ENCODE measurements at places on chromosomes 12 and 14.

DNA sequence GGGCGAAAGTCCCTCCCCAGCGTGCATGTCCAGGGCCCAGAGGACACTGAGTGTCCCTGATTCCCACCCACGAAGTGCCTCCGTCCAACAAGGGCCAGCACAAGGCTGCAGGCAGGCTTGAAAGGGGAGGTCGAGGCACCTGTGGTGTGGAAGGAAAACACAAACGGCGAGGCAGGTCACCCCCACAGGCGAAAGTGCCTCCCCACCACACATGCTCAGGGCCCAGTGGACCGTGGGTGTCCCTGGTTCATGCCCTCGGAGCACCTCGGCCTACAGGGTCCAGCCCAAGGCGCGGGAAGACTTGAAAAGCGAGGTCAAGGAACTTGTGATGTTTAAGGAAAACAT is 370.4 kb downstream of the ALG10 start:
- no peak for DNase-seq

GRCh38 chr12:31662176-31662849 is 2.8 kb downstream of the ETFBKMT start:
- no peak for DNase-seq

DNA sequence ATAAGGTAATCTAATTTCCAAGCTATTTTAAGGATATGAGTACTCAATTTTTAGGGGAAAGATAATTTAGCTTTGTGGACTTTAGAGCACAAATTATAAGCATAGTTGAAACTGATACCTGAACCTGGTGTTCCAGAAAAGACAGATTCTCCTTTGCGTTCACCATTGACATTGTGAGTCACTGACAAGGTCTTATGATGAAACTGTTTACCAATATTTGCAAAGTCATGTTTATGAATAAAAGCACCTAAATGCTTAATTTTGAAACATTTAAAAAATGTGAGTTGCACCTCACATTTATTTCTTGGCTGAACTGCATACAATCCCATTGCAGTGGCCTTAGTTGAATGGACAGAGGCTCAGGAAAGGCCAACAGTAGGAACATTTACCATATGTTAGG is 3.9 kb downstream of the BCAT1 start:
- no peak for DNase-seq

- no peak for DNase-seq
Measured at GRCh38 chr14:55352201-55352600, 59.4 kb downstream of the ATG14 start.

DNA sequence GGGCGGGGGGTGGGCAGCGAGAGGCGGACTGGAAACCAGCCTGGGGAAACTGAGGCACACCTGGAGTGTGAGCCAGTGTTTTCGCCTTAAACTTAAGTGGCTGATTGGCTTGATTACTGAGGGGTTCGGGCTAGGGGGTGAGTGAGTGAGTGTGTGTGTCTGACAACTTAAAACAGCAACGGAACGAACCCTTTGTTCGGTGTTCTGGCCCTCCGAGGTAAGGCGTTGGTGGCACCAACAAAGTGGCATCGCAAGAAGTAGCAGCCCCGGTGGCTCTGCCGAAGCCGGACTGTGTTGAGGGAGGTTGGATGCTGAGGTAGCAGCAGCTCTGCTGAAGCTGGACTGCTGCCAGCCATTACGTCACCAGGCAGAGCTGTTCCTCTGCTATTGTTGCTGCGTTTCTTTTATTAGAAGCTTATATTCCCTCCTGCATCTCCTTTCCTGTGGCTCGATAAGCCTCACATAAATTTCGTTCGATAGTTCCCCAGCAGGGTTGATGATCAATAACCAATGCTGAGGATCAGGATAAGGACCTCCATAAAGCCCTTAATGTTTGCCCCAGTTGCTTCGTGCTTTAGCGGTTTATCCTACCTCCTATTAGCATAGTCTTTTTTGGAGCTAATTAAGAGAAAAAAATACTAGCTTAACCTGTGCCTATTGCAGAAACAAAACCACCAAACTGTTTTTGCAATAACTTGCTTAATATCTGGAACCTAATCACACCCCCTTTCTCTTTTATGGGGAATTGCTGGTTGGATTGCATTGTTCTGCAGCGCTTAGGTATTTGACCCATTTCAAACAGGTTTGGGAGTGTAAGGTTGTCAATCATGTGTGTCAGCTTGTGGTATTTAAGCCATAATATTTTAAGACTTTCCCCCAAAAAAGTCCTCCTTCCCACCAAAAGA is 1.3 kb downstream of the GPR137C start:
- DNase-seq, result peak; percentile 65

DNA sequence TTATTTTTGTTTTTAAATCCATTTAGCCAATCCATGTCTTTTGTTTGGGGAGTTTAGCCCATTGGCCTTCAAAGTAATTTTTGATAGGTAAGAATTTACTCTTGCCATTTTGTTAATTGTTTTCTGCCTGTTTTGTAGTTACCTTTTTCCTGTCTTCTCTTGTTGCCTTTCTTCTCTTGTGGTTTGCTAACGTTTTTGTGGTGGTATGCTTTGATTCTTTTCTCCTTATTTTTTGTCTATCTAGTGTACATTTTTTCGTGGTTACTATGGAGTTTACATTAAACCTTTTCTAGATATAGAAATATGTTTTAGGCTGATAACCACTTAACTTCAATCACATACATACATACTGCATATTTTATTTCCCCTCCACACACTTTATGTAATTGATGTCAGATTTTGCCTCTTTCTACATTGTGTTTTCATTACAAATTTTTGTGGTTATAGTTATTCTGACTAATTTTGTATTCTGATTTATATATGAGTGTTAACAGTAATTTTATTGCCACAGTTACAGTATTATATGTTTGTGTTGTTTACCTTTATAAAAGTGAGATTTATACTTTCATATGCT is 19.2 kb upstream of the PPP1R12A start:
- no peak for DNase-seq

- DNase-seq, result no peak
Measured at GRCh38 chr14:91229743-91230200, 14.7 kb downstream of the GPR68 start.

- no peak for DNase-seq
Measured at GRCh38 chr12:69073035-69073434, 140.1 kb upstream of the CPM start.

DNA sequence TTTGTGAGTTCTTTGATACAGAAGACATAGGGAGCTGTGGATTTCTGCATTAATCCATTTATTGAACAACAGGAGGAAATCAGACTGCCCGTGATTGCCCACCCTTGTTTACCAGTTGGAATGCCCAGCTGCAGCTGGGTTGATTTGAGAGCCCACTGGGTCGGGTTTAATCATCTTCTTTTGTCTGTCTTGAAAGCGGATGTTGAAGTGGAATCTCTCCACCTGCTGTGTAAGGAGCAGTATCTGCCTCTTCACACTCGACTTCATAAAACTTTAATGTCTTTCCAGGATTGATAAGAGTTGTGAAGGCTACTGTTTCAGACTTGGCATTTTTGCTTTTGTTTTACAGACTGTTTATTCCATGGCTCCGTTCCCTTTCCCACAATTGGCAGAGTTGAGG is 39.9 kb downstream of the TBC1D30 start:
- no peak for DNase-seq

DNA sequence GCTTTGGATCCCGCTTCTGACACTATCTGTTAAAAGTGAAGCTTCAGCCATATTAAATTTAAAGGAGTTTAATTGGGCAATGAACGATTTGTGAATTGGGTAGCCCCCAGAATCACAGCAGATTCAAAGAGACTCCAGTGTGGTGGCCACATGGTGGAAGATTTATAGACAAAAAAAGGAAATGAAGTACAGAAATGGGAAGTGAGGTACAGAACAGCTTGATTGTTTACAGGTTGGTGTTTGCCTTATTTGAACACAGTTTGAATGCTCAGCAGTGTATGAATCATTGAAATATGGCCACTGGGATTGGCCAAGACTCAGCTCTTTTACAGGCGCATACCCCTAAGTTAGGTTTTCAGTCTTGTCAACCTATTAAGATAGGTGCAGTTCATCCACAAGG is 21.9 kb downstream of the CCDC91 start:
- no peak for DNase-seq

GRCh38 chr14:23171222-23171975 is 12.1 kb downstream of the SLC7A8 start:
- no peak for DNase-seq

GRCh38 chr14:59155886-59156285 is 32.6 kb upstream of the DAAM1 start:
- no peak for DNase-seq

GRCh38 chr14:81208489-81208888 is 12.3 kb downstream of the GTF2A1 start:
- DNase-seq, result no peak

- no peak for DNase-seq
Measured at GRCh38 chr12:94616203-94616729, 34.1 kb downstream of the TMCC3 start.

GRCh38 chr14:95808371-95808770 is 68.3 kb upstream of the TUNAR start:
- DNase-seq, result no peak

- DNase-seq, result no peak
Measured at GRCh38 chr14:98919434-98919833, 352.6 kb downstream of the BCL11B start.

- DNase-seq, result no peak
Measured at GRCh38 chr14:92093320-92093719, 13.1 kb downstream of the ATXN3 start.

DNA sequence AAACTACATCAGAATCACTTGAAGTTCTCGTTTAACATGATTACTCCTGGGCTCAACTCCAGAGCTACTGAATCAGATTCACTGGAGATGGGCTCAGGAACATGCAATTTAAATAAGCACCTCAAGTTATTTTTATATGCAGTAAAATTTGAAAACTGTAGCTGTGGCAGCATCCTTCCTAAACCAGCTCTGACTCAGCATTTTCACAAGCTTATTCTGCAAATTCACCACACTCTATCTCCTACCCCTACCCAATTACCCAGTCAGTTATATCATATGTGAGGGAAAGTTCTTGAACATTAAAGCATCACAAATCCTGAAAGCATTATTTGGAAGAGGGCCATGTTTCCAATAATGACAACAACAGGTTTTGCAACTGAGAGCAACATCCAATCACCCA is 24.2 kb upstream of the LRRC9 start:
- DNase-seq, result no peak

DNA sequence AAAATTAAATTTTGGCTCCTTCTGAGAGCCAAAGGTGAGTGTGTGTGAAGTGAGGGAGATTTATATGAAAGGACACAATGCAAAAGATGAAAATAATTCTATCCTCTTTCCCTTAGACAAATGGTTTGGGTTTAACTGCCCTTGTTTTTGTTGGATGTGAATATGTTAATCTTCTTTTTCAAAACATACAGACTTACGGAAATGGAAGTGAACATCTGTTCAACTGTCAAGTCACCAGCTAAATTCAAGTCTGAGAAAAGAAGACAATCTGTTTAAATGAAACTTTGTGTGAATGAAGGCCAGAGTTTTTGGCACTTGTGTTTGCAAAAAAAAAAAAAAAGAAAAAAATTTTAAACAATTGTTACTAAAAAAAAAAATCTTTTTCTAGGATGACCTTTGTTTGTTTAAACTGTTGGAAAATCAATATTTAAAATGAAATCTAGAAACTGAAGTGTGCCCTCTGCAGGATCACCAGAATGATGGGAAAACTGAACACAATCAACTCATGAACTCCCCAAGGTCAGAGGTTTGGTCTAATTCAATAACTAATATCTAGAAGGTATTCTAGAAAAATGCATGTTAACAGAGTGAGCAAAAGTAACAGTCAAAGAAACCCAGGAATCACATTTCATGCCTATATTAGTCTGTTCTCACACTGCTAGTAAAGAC is 448.8 kb downstream of the FLRT2 start:
- no peak for DNase-seq

DNA sequence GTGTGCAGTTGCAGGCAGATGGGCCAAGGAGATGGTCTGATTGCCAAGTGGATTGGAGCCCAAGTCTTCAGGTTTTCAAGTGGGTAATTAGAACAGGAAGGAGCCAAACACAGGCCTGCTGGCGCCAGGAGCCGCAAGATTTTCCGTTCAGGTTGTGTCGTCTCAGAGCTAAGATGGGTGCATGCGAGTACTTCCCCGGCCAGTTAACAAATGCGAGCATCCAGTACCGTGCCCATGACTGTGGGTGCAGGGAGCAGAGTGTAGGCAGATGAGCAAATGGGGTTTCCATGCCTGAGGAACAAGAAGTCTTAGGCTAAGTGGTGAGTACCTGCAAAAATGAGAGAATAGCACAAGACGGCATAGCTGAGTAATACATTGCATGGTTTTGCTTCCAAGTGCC is 90.5 kb downstream of the CHST11 start:
- DNase-seq, result no peak

GRCh38 chr14:89359477-89360222 is 57.4 kb downstream of the FOXN3 start:
- DNase-seq, result no peak

GRCh38 chr12:14135996-14136395 is 154.6 kb upstream of the GRIN2B start:
- DNase-seq, result no peak

GRCh38 chr12:112354399-112354798 is 27.8 kb downstream of the HECTD4 start:
- no peak for DNase-seq

GRCh38 chr14:37826869-37827268 is 231.4 kb downstream of the TTC6 start:
- no peak for DNase-seq

DNA sequence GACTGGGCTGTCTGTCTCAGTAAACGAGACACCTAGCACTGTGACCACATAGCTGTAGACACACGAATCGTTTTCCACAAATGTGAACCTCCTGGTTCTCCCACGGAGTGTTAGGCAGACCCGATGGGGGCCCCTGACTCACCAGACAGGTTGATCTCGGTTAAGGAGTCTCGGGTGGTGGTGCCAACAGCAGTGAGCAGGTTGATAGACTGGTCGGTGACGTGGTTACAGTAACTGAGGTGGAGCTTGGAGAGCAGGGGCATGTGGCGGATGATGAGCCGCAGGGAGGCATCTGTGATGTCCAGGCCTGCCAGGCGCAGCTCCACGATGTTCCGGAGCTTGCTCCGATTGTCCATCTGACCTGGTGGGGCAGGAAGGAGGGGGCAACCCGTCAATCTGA is 39.8 kb downstream of the RNF34 start:
- DNase-seq, result no peak

DNA sequence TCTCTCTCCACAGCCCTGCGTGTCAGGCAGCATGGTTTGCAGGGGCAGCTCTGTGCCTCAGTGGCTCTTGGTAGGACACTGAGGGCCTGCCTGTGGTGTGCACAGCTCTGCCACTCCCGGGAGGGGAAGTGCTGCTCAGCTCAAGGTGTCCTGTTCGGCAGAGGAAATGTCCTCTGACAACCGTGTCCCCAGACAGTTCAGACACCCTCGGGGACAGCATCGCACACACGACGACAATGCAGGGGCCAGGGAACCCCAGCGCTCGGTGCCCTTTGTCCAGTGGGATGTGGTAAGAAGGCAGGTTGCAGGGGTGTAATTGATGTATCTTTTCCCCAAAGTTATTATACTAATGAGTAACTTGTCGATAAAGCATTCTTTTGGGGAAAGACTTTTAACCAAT is 14.2 kb downstream of the ANKLE2 start:
- no peak for DNase-seq

DNA sequence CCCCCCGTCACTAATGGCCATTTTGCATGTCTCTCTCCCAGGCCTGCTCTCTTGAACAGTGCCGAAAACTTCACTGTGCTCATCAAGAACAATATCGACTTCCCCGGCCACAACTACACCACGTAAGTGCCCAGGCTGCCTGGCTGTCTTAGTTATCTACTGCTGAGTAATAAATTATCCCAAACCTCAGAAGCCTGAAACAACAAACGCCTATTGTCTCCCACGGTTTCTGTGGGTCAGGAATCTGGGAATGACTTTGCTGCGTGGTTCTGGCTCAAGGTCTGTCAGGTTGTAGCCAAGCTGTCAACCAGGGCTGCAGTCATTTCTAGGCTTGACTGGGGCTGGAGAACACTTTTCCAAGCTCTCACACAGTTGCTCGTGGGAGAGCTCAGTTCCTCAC is 32.6 kb downstream of the P2RX7 start:
- DNase-seq, result no peak

All from stimulated activated CD4-positive, alpha-beta T cell treated with anti-CD3 and anti-CD28 coated beads, Interleukin-15, amount 100 ng/mL, for 48 hours (primary cell).